Activated naive CD4-positive, alpha-beta T cell treated with anti-CD3 and anti-CD28 coated beads, Interleukin-2, amount 10 ng/mL, durations not matched to agents 5 hours and 36 hours (primary cell): ENCODE measurements at places on chromosomes 5 and 9. TPM values are rescaled to one million over a fixed set of nuclear protein-coding genes. Genes with fewer than 3 reads are reported as not detected.

The SPINK6 gene
- not detected for total RNA-seq

The PTGS1 gene
- not detected for total RNA-seq

The ANKRD55 gene
- 17.8 TPM for total RNA-seq

The IL6ST gene
- total RNA-seq = 156 TPM

The ZNF608 gene
- not detected for total RNA-seq

The CTSV gene
- 1.0 TPM for total RNA-seq

The SH3PXD2B gene
- 0.51 TPM for total RNA-seq

The ITK gene
- total RNA-seq = 324 TPM

The PPIP5K2 gene
- 58.1 TPM for total RNA-seq

The TCERG1 gene
- total RNA-seq = 80.3 TPM

The SMIM33 gene
- 2.3 TPM for total RNA-seq

The TSLP gene
- total RNA-seq = 0.18 TPM

The AK8 gene
- not detected for total RNA-seq

The FIBCD1 gene
- not detected for total RNA-seq

The FGF18 gene
- total RNA-seq = not detected

The SPINK4 gene
- total RNA-seq = not detected

The LCN12 gene
- total RNA-seq = 2.4 TPM

The TTC39B gene
- 24.8 TPM for total RNA-seq

The CCL27 gene
- total RNA-seq = not detected

The ORM1 gene
- total RNA-seq = not detected

The PDE6A gene
- total RNA-seq = not detected

The SLC6A19 gene
- total RNA-seq = not detected

The MEF2C gene
- 0.40 TPM for total RNA-seq

The C1QTNF3 gene
- total RNA-seq = 3.7 TPM

The SLC1A1 gene
- not detected for total RNA-seq

The AIF1L gene
- total RNA-seq = 1.4 TPM

The ZNF367 gene
- 23.2 TPM for total RNA-seq

The GMCL2 gene
- not detected for total RNA-seq

The JADE2 gene
- 82.0 TPM for total RNA-seq

The SLCO6A1 gene
- not detected for total RNA-seq

The SLC6A7 gene
- not detected for total RNA-seq
